ENCODE measurements at places on chromosomes 4 and X. TPM values are rescaled to one million over a fixed set of nuclear protein-coding genes. Genes with fewer than 3 reads are reported as not detected.

ZNF157 gene
- 0.63 TPM for total RNA-seq

NAT8L gene
- total RNA-seq: 9.0 TPM

EFNB1 gene
- 56.5 TPM for total RNA-seq

- no peak for DNase-seq
Measured at GRCh38 chr4:53777244-53777984, 186.1 kb upstream of the LNX1 start.

DNA sequence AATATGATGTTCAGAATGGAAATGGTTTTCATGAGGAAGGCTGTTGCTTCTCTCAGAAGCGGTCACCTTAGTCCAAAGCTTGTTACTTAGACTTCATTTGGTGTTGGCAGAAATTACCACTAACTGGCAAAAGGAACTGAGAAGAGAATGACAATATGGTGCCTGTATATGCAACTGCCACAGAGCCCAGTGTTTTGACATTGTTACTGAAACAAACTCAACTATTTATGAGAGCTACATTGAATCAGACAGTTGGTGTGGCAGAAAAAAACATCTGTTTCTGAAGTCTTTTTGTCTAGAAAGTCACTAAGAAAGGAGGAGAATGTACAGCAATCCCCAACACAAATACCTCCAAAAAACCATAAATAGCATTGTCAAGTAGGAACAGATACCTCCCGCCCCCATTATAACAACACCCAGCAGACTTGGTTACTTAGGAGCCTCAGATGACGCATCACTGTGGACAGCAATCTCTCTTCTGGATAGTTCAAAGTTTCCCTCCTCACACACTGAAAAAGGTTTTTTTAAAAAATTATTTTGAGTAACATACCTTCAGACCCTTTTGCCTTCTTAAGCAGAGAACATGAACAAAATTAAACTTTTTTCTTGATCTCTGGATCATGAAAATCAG, 92.2 kb downstream of the MAML3 start:
- no peak for DNase-seq

- DNase-seq: no peak
Measured at GRCh38 chr4:188484256-188484655, 345.0 kb downstream of the TRIML1 start.

DNA sequence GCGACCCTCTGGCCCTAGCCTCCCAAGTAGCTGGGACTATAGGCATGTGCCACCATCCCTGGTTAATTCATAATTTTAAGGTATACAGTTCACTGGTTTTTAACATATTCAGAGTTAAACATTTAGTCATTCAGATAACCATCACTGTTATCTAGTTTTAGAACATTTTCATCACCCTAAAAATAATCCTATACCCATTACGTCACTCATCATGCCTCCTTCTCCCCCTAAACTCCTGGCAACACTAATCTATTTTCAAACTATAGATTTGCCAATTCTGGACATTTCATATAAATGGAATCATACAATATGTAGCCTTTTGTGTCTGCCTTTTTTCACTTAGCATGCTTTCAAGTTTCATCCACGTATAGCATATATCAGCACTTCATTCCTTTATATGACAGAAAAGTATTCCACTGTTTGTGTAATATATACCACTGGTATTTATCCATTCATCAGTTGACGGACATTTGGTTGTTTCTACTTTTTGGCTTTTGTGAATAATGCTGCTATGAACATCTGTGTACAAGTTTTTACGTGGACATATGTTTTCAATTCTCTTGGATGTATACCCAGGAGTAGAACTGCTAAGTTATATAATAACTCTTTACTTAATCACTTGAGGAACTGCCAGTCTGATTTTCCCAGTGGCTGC, 32.0 kb upstream of the RPS3A start:
- no peak for DNase-seq

DNA sequence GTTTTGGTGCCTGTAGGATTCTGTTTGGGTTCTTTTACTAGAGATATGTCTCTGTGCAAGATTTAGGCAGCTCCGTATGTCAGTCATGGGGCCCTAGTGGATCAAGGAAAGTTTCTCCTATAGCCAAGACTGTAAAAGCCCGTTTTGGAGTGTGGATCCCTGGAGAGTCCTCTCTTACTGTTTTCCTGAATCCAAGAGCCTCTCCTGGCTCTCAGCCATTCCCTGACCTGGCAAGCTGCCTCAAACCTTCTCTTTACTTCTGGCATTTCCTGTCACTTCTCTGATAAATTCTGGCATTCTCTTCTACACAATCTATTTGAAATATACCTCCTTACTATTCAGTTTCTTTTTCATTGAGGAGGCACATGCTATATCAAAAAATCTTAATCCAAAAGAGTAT, 41.4 kb downstream of the DCAF12L2 start:
- no peak for DNase-seq

DNA sequence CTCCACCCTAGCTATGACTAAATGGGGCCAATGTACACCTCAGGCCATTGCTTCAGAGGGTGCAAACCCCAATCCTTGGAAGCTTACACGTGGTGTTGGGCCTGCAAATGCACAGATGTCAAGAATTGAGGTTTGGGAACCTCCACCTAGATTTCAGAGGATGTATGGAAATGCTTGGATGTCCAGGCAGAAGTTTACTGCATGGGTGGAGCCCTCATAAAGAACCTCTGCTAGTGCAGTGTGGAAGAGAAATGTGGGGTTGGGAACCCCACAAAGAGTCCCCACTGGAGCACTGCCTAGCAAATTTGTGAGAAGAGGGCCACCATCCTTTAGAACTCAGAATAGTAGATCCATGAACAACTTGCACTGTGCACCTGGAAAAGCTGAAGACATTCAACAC, 284.1 kb downstream of the ANTXR2 start:
- DNase-seq: no peak

GRCh38 chr4:2790583-2791517, 2.0 kb upstream of the SH3BP2 start:
- DNase-seq: no peak

DNA sequence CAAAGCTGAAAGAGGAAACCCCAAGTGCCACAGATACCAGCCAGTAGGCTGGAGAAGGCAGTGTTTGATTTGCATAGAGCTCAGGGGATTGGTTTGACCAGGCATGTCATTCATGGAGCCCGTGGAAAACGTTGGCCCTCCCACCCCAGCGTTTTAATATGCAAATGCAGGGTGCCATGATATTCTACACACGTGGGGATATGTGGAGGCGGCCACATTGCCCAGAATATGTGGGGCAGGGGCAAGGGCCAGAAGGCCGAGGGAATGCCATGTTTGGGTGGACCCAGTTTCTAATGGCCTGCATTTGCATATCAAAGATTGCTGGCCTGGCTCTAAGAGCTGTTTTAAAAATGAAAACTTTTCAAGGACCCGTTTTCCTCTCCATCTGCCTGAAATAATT, 71.1 kb downstream of the MAP9 start:
- DNase-seq: no peak

DNA sequence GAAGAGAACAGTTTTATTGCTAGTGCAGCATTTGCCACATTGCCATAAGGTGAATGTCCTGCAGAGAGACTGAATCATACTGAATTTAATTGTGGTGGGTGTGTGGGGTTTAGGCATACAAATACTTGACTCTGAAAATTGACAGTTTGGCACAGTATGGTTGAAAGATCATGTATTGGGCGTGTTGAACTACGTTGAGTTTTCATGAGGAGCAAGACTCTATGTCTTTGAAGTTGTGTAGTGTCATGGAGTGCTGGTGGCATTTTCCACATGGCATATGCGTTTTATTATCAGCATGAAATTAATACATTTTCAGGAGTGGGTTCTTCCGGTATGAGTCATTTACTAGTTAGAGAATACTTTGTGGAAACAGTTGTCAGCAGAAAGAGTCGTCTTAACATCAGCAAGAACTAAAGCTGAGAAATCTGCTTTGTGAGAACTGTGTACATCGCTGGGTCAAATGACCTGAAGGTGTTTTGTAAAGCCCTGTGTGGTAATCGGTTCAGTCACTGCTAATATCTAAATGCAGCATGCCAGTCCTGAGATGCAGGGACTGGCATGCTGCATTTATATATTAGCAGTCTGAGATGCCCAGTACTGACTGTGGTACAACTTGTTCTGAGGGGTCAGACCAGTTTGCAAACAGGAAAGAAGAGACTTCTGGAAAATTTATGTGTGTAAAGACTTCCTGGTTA, 50.3 kb downstream of the ARHGAP10 start:
- no peak for DNase-seq

DNA sequence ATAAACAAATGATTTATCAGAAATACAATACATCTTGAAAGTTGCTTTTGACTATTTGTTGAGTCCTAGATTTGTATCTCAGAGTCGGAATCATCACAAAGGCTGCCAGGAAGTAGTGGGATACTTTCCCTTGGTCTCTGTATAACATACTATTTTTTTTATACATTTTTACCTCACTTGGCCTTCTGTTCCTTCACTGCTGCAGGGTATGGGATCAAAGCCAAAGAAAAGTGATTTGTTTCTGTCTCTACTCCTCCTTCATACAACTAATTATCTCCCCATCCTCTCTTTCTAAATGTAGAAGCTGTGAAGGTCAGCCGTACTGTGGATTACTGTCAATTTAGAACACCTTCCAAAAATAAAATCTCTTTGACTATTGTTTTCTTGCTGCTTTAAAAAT, 24.9 kb downstream of the PALLD start:
- DNase-seq: no peak

GRCh38 chrX:20212486-20213089, 54.1 kb downstream of the RPS6KA3 start:
- no peak for DNase-seq

GRCh38 chr4:78310740-78311115, 240.8 kb upstream of the ANXA3 start:
- no peak for DNase-seq

DNA sequence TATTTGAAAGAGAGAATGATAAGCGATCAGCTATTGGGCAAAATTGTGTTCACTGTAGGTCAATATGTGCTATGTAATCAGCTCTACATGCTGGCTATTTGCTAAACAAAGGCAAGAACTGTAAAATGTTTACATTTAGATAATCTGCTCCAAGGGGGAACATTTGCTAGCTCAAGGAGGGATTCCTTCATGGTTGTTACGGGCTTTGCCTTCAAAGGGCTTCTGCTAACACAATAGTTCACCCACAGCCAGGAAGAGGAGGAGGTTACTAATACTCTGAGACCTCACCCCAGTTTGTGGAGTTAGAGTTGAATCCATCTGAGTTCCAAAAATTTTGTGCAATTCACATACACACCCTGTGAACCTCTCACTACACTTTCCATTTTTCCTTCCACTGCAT, 107.6 kb upstream of the BMP3 start:
- no peak for DNase-seq

Data from kidney epithelial cell (primary cell).